ENCODE measurements at places on chromosomes 6 and 20.

DNA sequence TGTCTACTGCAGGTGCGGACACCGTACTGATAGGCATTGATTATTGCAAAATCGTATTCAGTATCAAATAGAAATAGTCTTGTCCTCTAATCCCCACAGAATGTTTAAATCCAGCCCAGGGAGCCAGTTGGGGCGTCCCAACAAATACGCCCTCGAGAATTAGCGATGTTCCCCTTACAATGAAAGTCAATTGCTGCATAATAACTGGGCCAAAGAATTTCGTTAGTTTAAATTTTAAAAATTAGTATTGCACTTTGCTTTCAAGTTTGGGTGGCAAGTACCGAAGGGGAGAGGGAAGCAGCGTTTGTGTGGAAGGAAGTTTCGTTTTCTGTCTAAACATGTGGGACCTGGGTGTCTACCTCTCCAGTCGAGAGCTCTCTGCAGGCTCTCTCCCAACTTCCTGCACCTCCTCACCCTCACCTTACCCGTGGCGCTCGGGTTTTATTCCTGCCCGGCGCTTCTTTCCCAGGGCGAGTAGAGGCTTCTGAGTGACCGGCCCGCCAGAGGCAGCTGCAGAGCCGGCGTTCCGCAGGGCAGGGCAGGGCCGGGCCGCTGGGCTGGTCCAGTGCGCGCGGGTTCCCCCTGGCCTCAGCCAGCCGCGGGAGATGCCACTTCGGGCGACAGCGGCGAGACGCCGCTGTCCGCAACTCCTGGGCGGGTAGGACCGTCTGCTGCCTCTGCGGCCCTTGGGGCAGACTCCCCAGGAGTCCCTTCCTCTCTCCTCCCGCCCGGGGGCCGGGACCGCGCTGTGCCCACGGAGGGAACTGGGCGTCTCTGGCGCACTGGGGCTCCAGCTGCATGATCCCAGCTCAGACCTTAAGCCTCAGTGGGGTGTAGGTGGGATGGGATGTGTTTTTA lies 862 bp upstream of the TFAP2C start:
- no peak for DNase-seq

DNA sequence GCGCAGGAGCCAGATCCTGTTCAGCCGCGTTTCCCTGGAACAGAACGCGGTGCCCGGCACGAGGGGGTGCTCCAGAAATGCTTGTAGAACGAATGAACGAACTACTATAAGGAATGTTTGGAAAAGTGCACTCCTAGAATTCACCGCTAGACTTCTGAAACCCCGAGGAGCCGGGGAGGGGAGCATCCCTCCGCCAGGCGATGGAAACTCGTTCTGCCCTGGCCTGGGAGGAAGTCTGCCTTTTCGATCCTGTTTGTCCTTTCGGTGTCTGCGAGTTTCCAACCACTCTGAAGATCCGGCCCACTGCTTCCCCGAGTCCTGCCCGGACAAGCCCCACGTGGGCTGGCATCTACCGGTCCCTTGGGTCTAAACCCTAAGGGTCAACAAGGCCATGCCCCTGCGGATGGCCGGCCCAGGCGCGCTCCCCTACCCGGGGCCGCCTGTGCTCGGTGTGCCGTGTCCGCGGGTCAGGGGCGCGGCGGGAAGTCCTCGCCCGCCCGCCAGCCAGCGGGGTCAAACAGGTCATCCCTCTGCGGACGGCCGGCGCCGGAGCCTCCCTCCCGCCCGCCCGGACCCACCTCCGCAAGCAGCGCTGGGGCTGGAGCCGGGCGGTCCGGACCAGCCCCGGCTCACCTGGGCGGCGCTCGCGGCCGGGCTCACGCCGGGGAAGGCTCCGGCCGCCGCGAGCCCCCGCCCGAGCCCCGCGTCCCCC lies 526 bp downstream of the SULF2 start:
- no peak for DNase-seq

DNA sequence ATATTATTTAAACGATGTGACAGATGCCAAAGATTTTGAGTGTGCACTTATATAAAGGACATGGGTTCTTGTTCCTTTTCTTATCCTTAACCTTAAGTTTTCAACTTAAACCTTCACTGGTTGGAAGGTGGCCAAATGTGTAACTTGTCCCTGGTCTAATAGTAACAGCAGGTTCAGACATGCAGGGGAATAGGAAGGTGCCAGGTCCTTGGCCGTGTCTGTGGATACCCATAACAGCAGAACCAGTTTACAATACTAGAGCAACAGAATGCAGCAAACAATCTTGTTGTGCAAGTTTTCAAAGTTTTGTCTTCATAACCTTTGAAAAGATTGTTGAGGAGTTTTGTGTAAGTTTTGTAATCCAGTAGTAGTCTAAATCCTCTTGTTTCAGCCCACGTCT lies 4.4 kb downstream of the MYB start:
- peak; percentile 63 for DNase-seq

DNA sequence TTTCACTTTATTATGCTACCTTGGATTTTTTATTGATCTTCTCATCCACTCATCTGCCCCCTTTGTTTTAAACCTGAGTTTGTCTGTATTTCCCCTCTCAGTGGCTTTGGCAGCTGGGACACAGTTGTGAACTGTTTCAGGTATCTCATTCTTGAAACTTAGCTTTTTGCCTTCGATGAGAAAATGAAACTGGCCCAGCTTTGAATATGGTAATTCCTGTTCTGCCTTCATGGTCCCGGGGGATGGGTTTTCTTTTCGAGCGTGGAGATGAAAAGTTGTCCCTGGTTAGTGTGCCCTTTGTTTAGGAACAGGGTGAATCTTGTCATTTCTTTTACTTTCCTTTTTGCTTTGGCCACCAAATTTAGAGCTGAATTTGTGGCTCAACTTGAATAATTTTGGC lies 25.6 kb downstream of the DHX35 start:
- DNase-seq, result no peak

- no peak for DNase-seq
Observed at GRCh38 chr6:135148889-135149288, 32.2 kb upstream of the MYB start.

DNA sequence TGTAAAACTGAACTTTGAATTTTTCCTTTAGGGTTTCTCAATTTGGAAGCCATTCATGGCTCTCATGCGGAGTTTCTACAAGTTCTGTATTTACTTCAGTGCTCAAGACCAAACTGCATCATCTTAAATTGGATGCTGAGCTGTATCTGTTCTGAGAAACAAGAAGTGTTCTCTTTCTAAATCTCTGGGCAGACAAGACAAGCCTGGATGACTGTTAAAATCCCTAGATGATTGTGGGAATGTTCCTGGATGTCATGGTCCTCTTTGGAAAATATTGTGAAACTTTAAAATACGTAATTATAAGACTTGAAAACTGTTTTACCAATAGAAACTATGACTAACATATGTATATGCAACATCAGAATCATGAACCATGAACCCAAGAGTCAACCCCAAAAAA lies 6.2 kb upstream of the GCM1 start:
- no peak for DNase-seq

- DNase-seq, result no peak
Observed at GRCh38 chr6:142716097-142716496, 228.9 kb downstream of the HIVEP2 start.

GRCh38 chr20:38126932-38127621 lies 38.0 kb downstream of the TGM2 start:
- DNase-seq, result no peak

DNA sequence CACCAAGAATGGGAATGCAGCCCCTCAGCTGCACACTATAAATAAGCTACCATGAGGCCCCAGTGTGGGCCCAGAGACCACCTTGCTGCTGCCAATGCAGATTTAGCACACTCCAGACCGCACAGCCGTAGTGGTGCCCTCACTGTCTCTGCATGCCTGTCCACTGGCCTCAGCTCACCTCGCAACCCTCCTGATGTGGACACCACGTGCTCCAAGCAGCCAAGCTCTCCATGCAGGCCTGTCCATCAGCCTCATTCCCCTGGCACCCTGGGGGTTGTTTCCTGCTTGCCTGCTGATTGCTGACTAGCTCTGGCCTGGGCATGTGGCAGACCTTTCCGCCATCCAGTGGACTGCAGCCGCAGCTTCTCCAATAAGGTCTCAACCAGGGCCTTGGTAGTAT lies 36.2 kb downstream of the ZBTB9 start:
- no peak for DNase-seq

- no peak for DNase-seq
Observed at GRCh38 chr6:159446340-159446739, 246.7 kb downstream of the SOD2 start.

- no peak for DNase-seq
Observed at GRCh38 chr6:134193536-134194498, 124.1 kb downstream of the SGK1 start.

DNA sequence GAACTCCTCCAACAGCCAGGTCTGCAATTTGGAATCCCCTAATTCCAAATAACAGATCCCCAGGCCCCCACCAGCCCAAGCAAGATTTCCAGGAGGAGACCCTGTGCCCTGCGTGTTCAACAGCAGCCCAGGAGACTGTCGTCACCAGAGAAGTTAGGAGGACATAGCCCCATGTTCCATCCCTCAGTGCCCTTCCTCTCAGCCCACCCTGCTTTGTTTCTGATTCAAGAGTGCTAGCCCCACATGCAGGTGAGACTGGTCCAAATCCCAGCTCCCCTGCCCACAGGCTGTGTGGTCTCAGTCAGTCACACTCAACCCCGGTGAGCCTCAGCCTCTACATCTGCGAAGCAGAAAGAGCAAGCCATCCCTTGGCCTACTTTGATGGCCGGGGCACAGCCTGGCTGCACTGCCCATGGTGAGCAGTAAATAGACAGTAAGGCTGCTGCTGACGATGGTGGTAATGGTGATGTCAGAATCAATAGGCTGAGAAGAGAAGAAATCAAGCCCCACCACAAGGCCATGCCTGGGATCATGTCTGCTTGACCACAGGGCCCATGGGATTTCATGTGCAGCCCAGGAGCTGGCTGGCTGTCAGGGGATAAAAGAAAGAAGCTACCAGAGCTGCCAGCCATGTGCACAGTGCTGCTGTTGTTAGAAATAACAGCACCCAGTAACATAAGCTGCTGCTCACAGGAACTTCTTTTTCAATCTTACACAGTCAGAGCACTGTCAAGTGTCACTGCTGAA lies 51.5 kb upstream of the NXT1 start:
- DNase-seq, result no peak

DNA sequence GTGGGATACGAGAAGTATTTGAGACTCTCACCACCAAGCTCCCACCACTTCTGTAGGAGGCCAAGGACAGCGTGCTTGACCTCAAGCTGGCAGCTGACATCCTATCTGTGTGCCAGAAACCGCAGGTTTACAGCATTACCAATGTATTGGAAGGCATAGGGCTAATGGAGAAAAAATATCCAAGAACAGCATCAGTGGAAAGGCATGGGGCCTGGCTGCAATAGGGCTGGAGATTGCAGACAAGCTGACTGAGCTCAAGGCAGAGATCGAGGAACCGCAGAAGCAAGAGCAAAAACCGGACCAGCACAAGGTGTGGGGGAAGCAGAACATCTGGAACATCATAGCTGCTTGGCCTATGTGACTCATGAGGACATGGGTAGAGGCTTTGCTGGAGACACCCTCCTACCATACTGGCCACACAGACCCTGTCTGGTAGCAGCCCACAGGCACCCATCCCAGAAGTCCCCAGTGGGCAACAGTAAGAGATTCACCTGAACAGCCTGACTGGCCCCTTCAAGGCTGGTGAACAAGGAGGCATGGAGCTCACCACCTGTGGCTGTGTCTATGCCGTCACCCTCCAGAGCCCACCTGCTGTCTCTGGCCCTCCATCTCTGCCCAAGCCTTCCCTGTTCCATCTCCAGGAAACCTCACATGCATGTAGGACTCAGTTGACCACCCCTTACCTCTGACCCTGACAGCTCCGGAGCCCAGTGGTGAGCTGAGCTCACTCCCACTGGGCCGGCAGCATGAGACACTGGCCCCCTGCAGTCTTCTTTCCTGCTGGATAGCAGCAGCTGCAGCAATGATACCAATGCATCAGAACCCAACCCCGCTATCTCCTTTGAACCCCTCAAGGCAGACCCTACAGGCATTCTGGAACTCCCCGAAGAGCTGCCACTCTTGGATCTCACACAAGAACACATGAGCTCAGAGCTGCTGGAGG lies 171.1 kb downstream of the KIF6 start:
- no peak for DNase-seq

GRCh38 chr6:136930528-136930927 lies 8.4 kb downstream of the SLC35D3 start:
- DNase-seq, result no peak

- DNase-seq, result peak; percentile 35
Observed at GRCh38 chr20:29497261-29497671, 1760.2 kb upstream of the DEFB115 start.

- no peak for DNase-seq
Observed at GRCh38 chr6:78492351-78493017, 374.9 kb upstream of the IRAK1BP1 start.

DNA sequence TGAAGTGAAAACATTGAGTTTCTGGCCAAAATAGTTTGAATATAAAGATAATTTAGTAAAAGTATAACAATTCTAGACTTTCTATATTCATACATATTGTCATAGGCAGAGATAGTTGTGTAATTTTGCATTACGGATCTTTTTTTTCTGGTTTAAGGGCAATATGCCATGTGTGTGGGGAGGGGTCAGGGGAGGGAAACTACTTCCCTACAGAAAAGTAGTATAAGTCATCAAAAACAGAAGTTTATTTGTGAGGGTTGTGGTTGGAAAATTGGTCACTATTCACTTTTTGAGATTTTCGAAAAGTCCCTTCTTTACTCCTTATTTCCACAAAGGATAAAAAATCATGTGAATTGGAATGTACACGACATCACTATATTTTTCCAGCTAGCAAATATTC lies 288.2 kb upstream of the PREP start:
- DNase-seq, result no peak

DNA sequence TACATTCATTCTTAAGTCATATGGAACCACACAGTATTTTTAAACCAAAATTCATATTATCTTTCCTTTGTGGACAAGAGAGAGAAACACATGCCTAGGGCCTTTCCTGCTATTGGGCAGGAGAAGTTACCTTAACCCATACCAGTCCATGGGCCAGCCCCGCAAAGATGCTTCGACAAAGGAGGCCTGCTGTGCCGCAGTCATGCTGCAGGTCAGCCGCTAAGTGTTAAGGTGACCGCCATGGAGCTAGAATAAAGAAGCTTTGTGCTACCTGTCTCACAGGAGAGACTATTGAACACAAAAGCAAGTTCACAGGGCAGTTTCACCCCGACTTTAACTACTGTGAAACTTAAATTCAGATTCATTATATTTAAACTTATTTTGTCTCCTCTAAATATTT lies 62.3 kb upstream of the TMEM181 start:
- DNase-seq, result no peak

DNA sequence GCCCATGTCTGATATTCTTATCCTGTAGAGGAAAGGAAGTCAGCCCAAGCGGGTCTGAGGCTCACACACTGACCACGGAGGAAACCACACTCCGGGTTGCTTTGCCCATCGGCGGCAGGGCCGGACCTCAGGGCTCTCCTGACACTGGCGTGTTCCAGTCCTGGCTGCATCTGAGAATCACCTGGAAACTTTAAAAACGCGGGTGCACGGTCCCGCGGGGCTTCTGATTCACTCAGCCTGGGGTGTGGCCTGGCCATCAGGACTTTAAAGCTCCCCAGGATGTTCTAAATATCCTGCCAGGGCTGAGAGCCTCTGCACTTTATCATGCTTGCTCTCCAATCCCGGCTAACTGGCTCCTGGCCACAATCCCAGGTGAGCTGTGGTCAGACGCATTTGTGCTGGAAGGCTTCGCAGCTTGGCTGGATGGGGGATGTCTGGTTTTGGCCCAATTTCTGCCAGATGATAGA lies 47.7 kb upstream of the DACT2 start:
- DNase-seq, result no peak

- peak; percentile 1 for DNase-seq
Observed at GRCh38 chr20:51768759-51769517, 748 bp upstream of the ATP9A start.

- no peak for DNase-seq
Observed at GRCh38 chr6:156821707-156822106, 44.5 kb downstream of the ARID1B start.

GRCh38 chr20:25251558-25251957 lies 3.7 kb downstream of the PYGB start:
- no peak for DNase-seq
